ENCODE measurements at places on chromosomes 1 and 21.

DNA sequence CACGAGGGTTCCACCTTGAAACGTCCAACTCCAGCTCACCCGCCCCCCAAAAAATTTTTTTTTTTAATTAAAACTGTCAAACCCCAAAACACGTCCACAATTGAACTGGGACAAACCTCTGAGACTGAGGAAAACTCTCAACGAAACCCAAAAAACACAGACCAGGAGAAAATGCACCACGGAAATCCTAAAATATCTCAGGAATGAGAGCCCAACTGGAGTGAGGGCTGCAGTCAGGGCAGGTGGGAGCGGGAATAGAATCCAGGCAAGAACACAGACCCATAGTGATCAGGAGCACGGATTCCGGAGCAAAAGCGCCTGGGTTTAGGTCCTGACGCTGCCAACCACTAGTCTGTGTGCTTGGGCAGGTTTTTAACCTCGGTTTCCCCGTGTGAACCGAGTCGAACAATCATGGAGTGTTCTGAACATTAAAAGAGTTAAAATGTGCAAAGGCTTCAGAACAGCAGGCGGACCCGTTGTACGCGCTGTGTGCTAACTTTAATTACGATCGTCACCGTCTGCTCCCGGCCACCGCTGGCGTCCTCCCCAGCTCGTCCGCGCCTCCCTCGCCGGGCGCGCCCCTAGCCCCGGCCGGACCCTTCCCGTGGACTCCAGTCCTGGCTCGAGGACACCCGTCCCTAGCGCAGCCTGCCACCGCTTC, 624 bp downstream of the ARHGAP29 start:
- no peak for DNase-seq

- no peak for DNase-seq
Measured at GRCh38 chr1:197076585-197076984, 9.5 kb upstream of the F13B start.

DNA sequence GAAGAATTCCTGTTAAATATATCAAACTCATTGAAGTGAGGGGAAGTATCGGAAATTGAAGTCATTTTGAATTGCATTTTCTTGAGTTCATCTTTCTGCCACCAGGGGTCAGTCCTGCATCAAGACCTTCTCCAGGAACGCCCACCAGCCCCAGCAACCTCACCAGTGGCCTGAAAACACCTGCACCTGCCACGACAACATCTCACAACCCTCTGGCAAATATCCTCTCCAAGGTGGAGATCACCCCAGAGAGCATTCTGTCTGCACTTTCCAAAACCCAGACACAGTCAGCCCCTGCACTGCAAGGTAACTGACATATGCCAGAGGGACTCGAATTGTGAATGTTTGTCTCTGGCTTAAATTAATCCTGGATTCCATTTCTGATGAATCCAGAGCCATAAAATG, 22.8 kb upstream of the TARS2 start:
- DNase-seq, result no peak

- DNase-seq, result no peak
Measured at GRCh38 chr1:170133766-170134495, 11.8 kb upstream of the NTMT2 start.

DNA sequence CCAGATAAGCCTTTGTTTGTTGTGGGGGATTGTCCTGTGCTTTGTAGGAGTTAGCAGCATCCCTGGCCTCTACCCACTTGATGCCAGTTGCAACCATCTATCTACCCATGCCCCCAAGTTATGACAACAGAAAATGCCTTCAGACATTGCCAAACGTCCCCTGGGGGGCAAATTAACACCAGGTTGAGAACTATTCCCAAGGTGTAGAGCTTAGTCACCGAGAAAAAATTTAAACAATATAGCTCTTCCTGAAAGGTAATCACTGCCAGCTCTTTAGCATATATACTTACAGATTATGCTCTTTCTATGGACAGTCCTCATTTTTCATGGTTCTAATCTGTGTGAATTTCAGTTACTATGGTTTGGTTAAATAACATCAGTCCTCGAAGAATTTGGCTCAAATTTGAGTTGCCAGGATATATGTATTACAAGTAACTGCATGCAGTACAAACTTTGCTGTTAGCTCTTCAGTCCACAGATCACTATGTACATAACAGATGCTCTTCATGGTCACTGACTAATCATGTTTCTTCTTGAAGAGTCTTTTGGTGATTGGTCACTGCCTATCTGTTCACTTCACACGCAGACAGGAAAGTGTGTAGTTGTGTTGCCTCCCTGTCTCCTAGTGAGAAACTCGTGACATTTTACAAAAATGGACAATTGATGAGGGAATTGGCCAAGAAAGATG, 25.2 kb downstream of the MAPKAPK2 start:
- DNase-seq, result no peak

DNA sequence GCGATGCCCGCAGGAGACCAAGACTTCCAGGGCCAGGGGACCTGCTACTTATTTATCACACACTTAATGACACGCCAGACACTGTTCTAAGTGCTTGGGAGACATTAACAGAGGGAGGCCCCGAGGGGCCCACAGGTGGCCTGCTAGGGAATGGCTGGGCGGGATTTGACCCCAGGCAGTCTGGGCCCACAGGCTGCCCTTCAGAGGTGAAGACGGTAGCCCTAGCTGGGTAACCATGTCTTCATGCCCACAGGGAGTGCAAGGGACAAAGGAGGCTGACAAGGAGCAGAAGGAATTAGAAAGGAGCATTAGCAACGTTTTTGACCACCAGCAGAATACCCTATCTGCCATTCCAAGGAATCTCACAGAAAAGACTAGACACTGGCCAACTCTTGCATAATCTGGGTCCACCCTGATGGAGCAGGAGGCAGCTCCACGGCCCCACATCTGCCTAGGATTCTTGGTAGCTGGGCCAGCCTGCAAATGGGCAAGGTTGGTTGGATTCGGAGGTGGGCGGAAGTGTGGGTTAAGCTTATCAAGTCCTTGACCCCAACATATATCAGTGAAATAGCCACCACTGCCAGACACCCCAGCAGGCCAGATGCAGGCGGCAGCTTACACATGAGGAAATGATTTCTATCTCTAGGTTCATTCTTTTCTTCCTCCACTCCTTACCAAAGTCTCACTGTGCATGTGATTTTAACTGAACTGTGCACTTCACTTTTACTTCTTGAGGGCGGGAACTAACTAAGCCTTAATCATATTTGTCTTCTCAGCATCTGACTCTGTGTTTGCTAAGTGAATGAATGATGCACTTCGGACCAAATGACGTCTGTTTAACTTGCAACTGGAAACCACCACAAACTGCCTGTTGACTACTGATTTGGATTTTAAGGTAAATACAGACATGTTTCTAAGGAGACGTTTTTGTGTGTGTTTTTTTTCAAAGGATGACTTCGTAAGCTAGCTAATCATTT, 3.4 kb upstream of the ETS2 start:
- no peak for DNase-seq

DNA sequence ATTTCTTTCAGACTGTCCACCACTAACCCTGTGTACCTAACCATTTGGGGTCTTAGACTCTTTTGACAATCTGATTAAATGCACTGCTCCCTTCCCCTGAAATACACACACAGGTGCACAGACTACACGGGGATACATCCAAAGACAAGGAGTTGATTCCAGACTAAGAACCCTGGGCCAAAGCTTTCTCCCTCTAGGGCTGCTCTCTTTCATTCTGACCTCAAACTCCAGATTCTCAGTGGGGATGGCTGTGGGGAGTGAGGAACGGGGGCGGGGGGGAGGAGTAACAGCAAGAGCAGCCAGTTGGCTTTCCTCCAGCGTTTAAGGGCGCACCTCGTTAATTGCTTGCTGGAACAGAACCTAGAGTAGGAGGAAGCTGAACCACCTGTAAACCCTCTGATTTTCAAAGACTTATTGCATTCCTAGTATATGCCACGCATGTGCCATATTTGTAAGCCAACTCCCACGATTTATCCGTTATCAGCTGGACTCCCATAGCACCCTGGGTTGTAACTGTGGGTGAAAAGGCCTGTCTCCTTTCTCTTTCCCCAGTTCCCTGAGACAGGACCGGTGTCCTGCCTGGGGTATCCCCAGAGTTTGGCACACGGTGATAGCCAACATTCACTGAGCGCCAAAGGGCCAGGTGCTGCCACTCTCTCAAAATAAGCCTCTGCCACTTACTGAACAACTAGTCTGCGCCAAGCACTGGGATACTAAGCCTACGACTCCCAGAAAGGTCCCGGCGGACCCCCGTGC, 920 bp downstream of the MTHFR start:
- DNase-seq, result no peak

DNA sequence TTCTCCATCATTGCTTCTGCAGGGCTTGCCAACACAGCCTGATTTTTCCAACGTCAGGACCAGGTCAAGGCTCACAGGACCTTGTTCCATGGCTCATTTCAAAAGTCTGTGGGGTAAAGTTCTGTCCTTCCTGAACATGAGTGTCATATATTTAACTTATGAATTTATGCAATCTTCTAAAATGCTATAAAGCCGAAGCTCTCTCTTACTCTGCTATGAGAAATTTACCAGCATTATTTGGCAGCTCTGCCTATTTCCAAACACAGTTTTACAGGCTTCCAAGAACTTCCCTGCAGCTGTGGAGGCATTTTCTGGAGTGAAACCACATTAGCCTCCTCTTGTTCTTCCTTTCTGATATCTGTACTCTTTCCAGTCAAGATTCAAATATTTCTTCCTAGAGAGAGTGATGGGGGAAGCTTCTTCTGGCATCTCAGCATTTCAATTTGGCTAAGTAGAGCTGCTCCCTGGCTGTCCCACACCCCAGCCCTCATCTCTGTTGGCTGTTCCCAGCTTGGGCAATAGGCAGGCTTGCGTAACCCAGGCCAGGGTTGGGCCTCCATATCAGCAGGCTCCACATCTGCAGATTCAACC, 15.6 kb upstream of the HMGCS2 start:
- DNase-seq, result no peak
